Posterior cingulate gyrus (tissue), 11 donors: ENCODE measurements at places on chromosomes 4 and X.

DNA sequence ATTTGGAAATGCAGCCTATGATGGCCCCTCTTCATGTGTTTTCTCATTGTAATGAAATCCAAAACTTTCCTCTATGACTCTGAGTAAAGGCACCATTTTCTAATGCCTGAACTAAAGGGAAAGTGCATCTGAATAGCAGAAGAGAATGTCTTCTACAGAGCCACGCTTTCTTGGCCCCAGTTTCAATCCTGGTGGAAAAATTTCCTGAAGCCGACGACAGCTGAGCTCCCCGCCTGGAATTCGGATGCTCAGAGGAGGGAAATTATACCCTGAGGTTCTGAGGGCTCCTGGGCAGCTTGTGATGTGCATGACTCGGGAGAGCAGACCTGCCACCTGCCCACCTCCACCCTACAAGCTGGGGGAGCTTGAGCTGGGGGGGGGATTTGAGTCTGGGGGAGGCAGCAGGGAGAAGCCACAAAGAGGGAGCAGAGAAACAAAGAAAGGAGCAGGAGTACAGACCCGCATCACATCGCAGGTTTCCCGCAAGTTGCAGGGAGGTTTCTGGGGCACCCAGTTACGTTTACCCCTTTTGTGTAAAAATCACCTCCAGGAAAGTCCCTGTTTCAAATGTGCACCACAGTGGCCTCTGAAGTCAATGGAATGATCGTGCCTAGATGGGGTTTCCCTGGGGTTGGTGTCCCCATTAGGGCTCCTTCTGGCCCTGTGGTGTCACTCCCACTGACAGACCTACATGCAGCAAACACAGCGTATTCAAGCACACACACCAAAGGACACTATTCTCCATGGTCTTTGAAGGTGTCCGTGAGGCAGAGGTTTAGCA is 145.6 kb upstream of the RBPJ start:
- no peak for DNase-seq

- DNase-seq = no peak
These were observed 22.8 kb upstream of the GPR78 start for GRCh38 chr4:8557151-8558076.

GRCh38 chr4:113760094-113760794 is 1.3 kb downstream of the CAMK2D start:
- DNase-seq = no peak

GRCh38 chr4:13601048-13601447 is 26.5 kb downstream of the BOD1L1 start:
- no peak for DNase-seq
